ENCODE measurements at places on chromosomes 5 and 9.
A peak's percentile ranks its signal among the peaks of the same experiment; 100 is the strongest.

GRCh38 chr9:105881021-105881420, 186.7 kb downstream of the TMEM38B start:
- no peak for ATAC-seq

DNA sequence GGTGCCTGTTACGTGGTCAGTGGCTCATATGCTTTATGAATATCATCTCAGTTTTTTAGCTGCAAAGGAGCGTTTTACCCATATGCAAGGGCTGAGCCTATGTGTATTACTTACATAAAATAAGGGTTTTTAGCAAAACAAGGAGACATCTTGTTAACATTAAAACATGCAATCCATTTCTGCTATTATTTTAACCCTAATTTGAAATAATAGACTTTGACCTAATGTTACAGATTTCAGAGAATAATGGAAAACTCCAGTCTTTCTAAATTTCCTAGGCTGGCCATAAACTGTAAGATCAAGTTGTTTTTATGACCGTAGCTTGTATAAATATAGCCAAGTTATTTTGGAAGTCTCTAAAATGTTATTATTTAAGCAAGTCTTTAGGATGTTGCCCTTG, 121.1 kb upstream of the SEMA6A start:
- no peak for ATAC-seq

DNA sequence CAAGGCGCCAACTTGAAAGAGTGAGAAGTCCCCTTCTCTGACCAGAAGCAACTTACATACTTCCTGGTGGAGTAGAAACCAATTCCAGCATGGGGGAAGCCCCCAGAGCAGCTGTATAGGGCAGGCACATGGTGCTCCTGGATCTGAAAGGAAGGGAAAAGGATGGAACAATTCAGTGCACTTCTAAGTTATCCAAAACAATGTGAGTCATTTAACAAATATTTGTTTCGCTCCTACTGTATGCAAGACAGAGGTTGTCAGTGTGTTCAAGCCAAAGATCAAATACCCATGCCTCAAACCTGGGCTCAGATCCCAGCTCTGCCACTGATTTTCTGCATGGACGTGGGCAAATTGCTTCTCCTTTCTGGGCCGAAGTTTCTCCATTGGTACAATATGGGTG, 67.1 kb downstream of the LHX2 start:
- ATAC-seq = peak; percentile 59

- no peak for ATAC-seq
These were observed 63.9 kb downstream of the CDC14B start for GRCh38 chr9:96555567-96556386.

DNA sequence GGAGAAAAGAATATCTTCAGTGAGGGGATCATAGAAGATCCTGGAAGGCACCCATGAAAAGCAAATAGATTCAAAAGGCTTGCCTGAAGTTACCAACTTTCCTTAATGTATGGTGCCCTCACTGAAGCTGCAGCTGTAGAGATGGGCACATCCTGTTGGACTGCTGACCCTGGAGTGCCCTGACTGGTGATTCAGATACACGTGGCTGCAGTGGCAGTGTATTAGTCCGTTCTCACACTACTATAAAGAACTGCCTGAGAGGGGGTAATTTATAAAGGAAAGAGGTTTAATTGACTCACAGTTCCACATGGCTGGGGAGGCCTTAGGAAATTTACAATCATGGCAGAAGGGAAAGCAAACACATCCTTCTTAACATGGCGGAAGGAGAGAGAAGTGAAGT, 80.3 kb downstream of the OSMR start:
- no peak for ATAC-seq

GRCh38 chr9:124256517-124257069, 1.2 kb upstream of the NEK6 start:
- peak; percentile 45 for ATAC-seq

GRCh38 chr5:61423487-61424145, 91.6 kb downstream of the ZSWIM6 start:
- peak; percentile 46 for ATAC-seq

GRCh38 chr5:1946122-1946677, 63.5 kb upstream of the IRX4 start:
- ATAC-seq = no peak

Data from motor neuron (in vitro differentiated cells).